ENCODE measurements at places on chromosomes 2 and 18.

DNA sequence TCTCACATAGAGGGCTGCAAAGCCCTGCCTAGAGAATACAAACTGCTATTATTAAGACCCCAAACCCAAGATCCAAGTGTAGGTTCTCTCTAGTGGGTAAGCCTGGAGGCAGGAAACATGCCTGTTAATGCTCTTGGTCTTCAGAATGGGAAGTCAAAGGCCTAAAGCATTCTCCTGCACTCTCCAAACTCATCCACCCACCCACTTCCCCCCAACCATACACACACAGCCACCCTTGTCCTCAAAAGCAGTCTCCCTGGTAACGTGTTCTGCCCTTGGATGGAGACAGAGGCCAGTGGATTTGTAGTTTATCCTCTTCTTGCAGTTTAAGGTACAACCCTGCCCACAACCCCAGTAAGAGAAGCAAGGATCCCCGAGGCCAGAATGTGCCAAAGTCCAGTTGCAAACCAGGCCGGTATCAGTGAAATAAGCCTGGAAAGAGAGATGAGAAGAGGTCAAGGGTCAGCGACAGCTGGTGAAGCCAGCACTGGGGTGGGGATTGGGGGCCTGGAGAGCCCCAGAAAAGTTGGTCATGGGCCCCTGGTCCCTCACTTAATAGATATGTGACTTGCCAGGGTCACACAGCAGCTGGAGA lies 23.0 kb downstream of the TMEM247 start:
- peaks cover 15% of the 10 kb centered on the region for H3K4me1 ChIP-seq
- no peaks in the 10 kb centered on the region for H3K27me3 ChIP-seq
- H3K36me3 ChIP-seq, result peaks cover 6% of the 10 kb centered on the region
- H3K27ac ChIP-seq, result no peak overlapping the region
- DNase-seq, result no peak
- H3K4me3 ChIP-seq, result no peak overlapping the region

- H3K27me3 ChIP-seq, result no peaks in the 10 kb centered on the region
- no peak for DNase-seq
- no peaks in the 10 kb centered on the region for H3K36me3 ChIP-seq
- H3K27ac ChIP-seq, result no peak overlapping the region
- no peak overlapping the region for H3K4me3 ChIP-seq
Observed at GRCh38 chr2:146068051-146068450, 1548.1 kb upstream of the ZEB2 start.

DNA sequence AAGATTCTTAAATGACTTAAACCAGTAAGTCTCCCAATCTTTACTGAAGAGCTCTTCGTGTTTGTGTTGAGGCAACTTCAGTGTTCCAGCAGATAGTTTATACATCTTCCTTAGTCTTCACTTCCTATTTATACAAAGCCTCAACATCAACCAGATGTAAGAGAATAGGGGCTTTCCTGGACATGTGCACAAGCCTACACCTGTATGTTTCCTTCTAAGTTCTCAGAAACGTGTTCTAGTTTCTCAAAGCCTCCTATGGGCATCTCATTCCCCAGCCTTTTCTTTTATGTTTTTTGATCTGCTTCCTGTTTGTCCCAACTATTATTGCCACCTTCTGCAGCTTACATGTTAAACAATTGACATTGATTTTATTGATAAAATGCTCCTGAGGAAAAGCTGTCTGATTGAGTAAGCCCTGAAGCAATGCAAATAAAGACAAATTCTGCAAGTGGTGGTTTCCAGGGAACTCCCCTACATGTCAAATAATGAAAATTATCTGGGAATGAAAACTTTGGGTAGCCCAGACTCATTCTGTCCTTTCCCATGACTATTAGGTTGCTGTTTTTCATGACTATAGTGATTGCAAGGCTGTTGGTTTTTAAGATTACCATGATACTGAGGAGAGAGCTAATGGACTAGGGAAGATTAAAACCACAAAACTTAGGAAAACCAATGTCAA lies 663.3 kb upstream of the ACVR2A start:
- no peak overlapping the region for H3K4me3 ChIP-seq
- H3K36me3 ChIP-seq, result peaks cover 10% of the 10 kb centered on the region
- no peak for DNase-seq
- no peaks in the 10 kb centered on the region for H3K27me3 ChIP-seq
- H3K4me1 ChIP-seq, result peaks cover 11% of the 10 kb centered on the region
- H3K27ac ChIP-seq, result no peak overlapping the region

- H3K36me3 ChIP-seq, result peaks cover 5% of the 10 kb centered on the region
- H3K27me3 ChIP-seq, result peaks cover 10% of the 10 kb centered on the region
- no peak overlapping the region for H3K27ac ChIP-seq
- no peak overlapping the region for H3K4me3 ChIP-seq
- H3K4me1 ChIP-seq, result peaks cover 7% of the 10 kb centered on the region
Observed at GRCh38 chr2:102004581-102004980, 12.8 kb downstream of the IL1R2 start.

GRCh38 chr2:44578471-44579093 lies 216.8 kb downstream of the CAMKMT start:
- H3K4me1 ChIP-seq, result peaks cover 35% of the 10 kb centered on the region
- DNase-seq, result no peak
- H3K27me3 ChIP-seq, result no peaks in the 10 kb centered on the region
- no peak overlapping the region for H3K4me3 ChIP-seq
- H3K27ac ChIP-seq, result no peak overlapping the region

- peaks cover 13% of the 10 kb centered on the region for H3K36me3 ChIP-seq
- H3K27me3 ChIP-seq, result no peaks in the 10 kb centered on the region
- peak overlapping the region; percentile 61 for H3K4me3 ChIP-seq
- peak overlapping the region; percentile 93 for H3K27ac ChIP-seq
- H3K4me1 ChIP-seq, result no peaks in the 10 kb centered on the region
- no peak for DNase-seq
Observed at GRCh38 chr18:70165936-70166335, 39.6 kb downstream of the RTTN start.

DNA sequence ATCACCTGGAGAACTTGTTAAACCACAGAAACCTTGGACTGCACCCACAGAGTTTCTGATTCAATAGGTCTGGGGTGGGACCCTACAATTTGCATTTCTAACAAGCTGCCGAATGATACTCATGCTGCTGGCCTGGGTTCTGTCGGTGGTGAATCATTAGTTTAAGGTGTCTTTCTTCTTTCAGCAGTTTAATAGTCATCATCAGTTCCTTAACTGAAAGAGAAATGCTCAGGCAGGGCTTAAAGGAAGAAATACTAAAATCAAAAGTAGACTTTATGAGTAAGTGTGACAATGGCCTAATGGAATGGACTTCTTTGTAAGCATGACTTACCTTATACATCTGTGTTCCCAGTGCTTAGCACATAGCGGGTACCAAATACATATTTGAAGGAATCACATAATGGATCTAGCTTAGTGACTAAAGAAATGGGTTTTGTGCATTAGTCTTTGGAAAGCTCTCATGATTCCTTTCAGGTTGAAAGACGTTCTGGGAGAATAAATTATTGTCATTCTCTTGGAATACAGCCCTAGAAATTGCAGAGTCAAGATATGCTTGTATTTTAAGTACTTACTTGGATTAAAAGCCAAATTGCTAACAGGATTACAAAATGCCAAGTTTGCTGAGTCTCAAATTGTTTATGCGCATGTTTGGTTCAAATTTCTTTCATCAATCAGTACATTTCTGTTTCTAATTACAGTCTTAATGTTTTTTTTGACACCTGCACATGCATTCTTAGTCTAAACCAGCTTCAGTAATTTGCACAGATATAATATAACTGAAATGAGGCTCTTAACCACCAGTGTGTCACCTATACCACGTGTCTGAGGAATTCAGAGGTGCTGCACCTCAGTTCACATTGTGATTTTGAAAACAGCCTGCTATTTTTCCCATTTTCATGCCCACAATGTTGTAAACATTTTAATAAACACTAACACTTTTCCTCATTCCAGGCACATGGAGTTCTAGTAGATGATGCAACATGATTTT lies 220.3 kb upstream of the NRP2 start:
- no peaks in the 10 kb centered on the region for H3K4me1 ChIP-seq
- no peak for DNase-seq
- H3K4me3 ChIP-seq, result no peak overlapping the region
- H3K36me3 ChIP-seq, result no peaks in the 10 kb centered on the region
- H3K27ac ChIP-seq, result no peak overlapping the region

DNA sequence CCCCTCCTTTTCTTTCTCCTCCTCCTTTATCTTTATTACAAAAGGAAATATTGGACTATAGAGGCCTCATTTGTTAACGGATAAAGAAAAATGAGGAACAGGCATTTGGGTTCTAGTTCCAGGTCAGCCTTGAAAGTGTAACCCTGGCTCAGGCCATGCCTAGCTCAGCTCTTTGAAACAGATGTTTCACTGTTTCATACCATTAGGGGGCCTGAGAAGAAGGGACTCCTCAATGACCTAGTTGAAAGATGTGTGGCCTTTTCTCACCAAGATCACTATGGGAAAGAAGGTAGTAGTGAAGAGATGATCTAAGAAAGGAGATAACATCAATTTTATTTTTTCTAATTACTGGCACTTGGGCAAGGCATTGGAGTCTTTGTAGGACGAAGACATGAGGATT lies 952.7 kb downstream of the SLC4A3 start:
- H3K27me3 ChIP-seq, result no peaks in the 10 kb centered on the region
- no peaks in the 10 kb centered on the region for H3K36me3 ChIP-seq
- H3K4me1 ChIP-seq, result no peaks in the 10 kb centered on the region
- no peak overlapping the region for H3K27ac ChIP-seq
- no peak for DNase-seq

DNA sequence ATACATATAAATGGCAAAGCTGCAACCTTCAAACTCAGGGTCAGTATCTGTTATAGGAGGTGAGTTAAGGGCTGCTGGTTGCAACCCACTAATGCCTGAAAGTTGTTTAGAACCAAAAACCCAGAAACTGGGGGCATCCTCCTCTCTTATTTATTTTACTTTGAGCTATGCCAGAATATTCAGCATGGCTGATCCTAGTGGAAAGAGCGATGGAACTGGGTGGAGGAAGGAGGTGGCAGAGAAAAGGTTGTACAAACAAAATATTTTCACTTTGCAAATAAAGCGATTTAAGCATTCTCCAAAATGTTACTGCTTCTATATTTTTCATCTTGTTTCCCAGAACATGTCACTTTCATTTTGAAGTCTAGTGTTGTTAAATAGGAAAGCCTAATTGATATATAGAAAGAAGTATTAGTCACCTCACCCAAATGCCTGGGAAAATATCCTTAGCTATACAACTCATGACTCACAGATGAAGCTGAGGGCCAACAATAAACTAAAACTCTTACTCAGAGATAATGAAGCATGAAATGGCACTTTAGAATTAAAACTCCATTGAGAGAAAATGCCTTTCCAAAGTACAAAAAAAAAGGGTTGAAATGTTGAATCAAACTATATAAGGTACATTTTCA lies 251.4 kb upstream of the UBE2E3 start:
- H3K4me3 ChIP-seq, result no peak overlapping the region
- no peaks in the 10 kb centered on the region for H3K4me1 ChIP-seq
- DNase-seq, result no peak
- H3K27me3 ChIP-seq, result peaks cover 28% of the 10 kb centered on the region
- no peaks in the 10 kb centered on the region for H3K36me3 ChIP-seq
- H3K27ac ChIP-seq, result no peak overlapping the region

- H3K36me3 ChIP-seq, result no peaks in the 10 kb centered on the region
- H3K4me3 ChIP-seq, result no peak overlapping the region
- no peak for DNase-seq
- no peaks in the 10 kb centered on the region for H3K4me1 ChIP-seq
- H3K27me3 ChIP-seq, result no peaks in the 10 kb centered on the region
Observed at GRCh38 chr2:63792530-63792929, 49.2 kb upstream of the UGP2 start.

GRCh38 chr2:9768388-9768787 lies 74.9 kb upstream of the TAF1B start:
- no peaks in the 10 kb centered on the region for H3K27me3 ChIP-seq
- peaks cover 14% of the 10 kb centered on the region for H3K4me1 ChIP-seq
- H3K4me3 ChIP-seq, result no peak overlapping the region
- H3K36me3 ChIP-seq, result peaks cover under 1% of the 10 kb centered on the region
- DNase-seq, result no peak
- peak overlapping the region; percentile 41 for H3K27ac ChIP-seq

- DNase-seq, result no peak
- H3K27ac ChIP-seq, result no peak overlapping the region
- H3K4me1 ChIP-seq, result peaks cover 1% of the 10 kb centered on the region
- no peak overlapping the region for H3K4me3 ChIP-seq
- H3K36me3 ChIP-seq, result peaks cover 3% of the 10 kb centered on the region
- no peaks in the 10 kb centered on the region for H3K27me3 ChIP-seq
Observed at GRCh38 chr2:96580771-96581170, 44.2 kb downstream of the ARID5A start.

- H3K4me1 ChIP-seq, result no peaks in the 10 kb centered on the region
- no peak overlapping the region for H3K4me3 ChIP-seq
- no peak overlapping the region for H3K27ac ChIP-seq
- no peaks in the 10 kb centered on the region for H3K36me3 ChIP-seq
Observed at GRCh38 chr2:44778671-44779476, 162.6 kb upstream of the SIX3 start.

DNA sequence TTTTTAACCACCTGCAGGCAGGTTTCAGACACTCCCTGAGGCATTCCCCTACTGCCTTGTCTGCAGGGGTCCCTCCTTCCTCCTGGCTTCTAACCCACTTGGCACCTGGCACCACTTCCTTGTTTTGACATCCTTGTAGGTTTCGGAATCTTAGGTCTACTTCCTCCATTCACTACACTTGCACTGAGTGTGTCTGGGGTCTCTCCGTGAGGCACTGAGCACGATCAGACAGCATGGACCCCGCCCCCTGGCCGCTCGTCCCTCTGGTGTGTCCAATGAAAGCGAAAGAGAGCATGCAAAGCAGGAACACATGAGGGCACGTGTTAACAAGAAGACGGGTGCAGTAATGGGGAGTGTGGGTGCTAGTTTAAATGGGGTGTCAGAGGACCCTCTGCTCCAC lies 63.8 kb downstream of the HAUS1 start:
- H3K36me3 ChIP-seq, result peaks cover 4% of the 10 kb centered on the region
- peak overlapping the region; percentile 57 for H3K4me3 ChIP-seq
- no peaks in the 10 kb centered on the region for H3K27me3 ChIP-seq
- DNase-seq, result no peak

GRCh38 chr2:215262303-215262702 lies 49.6 kb upstream of the ATIC start:
- H3K27me3 ChIP-seq, result no peaks in the 10 kb centered on the region
- DNase-seq, result no peak
- no peaks in the 10 kb centered on the region for H3K36me3 ChIP-seq
- no peaks in the 10 kb centered on the region for H3K4me1 ChIP-seq
- H3K27ac ChIP-seq, result no peak overlapping the region

DNA sequence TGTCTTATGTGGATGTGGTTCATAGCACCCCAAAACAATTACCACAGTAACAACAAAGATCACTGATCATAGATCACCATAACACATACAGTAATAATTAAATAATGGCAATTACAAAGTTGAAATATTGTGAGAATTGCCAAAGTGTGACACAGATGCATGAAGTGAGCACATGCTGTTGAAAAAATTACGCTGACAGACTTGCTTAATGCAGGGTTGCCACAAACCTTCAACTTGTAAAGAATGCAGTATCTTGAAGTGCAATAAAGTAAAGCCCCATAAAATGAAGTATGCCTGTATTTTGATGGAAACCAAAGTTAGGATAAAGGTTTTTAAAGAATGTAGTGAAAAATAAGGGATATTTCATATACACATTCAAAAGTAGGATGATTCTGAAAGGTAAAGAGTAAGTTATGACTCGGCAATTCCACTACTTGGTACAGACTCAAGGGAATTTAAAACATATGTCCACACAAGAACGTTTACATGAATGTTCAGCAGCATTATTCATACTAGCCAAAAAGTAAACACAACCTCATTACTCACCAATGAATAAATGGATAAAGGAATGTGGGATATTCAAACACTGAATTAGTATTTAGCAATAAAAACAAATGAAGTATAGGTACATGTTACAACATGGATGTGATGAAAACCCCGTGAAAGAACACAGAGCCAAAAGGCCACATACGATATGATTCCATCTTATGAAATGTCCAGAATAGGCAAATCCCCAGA lies 61.6 kb downstream of the SCN9A start:
- DNase-seq, result no peak
- peaks cover 2% of the 10 kb centered on the region for H3K36me3 ChIP-seq
- H3K4me1 ChIP-seq, result no peaks in the 10 kb centered on the region
- no peaks in the 10 kb centered on the region for H3K27me3 ChIP-seq

All from effector memory CD8-positive, alpha-beta T cell (primary cell).